ENCODE measurements at places on chromosomes 12 and 14.

GRCh38 chr14:85948153-85948552 lies 418.2 kb downstream of the FLRT2 start:
- no peak for DNase-seq

DNA sequence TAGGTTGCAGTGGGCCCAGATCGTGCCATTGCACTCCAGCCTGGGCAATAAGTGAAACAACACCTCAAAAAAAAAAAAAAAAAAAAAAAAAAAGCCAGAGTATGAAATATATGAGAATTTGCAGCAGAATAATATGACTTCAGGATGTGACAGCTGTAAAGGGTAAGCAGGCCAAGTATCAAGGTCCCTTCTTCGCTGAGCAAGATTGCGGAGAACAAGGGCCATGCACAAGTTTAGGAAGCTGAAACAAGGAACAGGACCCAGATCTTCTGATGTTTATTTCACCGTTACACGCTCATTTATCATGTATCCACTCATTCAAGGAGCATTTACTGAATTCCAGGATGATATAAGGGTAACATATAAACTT lies 659 bp upstream of the FOXJ2 start:
- DNase-seq, result no peak

GRCh38 chr14:59920378-59920683 lies 387 bp downstream of the LRRC9 start:
- no peak for DNase-seq

DNA sequence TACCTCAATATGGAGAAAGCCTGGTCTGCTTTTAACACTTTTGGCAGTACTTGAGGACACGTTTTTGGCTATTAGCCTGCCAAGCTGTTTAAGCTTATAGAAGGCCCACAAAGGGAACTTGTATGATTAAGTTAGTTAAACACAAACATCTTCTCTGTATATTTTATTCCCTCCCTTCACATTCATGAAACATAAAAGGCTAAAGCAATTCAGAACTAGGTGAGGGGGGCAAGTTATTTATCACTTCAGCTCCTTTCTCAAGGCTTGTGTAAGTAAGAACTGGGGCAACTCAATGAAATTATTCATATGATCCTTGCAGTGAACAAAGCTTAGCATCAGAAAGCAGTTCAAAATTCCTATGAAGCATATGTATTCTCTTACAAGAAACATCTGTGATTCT lies 7.5 kb downstream of the PRICKLE1 start:
- DNase-seq, result no peak

GRCh38 chr12:18145924-18146323 lies 55.9 kb upstream of the RERGL start:
- DNase-seq, result no peak

DNA sequence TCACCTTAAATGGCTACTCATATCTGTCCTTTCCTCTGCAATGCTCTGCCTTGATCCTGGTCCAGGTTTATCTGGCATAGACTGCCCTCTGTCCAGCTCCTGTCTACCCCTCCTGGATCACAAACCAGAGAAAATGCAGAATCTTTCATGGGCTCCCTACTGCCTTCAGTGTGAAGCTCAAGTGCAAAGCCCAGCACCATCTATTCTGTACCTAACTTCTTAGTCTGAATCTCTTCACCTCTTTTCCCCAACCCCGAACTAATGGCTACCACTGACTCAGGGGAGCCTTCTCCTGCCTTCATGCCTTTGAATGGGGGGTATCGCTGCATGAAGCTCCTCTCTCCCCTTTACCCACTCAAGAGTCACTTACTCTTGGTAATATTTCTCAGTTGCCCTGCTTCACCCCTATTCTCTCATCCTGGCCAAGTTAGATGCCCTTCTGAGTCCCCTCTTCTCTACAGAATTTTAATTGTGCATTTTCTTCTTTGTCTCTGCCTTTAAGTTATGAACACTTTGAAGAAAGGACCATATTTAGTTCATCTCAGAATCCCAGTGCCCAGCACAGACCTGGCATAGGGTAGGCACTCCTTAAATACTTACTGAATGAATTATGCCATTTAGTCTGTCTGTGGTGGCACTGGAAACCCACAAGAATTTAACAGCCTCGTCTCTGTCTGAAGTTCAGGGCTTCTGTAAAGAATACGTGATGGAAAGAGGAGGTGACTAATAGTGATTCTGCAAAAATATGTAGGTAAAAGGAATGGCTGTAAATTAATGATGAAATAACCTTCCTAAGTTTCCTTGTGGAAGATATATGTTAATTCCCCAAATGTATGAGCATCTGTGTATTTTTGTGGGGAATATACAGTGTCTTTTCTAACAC lies 191.3 kb upstream of the AMIGO2 start:
- DNase-seq, result peak; percentile 90

- DNase-seq, result no peak
Observed at GRCh38 chr12:13024531-13024916, 19.7 kb upstream of the FAM234B start.

DNA sequence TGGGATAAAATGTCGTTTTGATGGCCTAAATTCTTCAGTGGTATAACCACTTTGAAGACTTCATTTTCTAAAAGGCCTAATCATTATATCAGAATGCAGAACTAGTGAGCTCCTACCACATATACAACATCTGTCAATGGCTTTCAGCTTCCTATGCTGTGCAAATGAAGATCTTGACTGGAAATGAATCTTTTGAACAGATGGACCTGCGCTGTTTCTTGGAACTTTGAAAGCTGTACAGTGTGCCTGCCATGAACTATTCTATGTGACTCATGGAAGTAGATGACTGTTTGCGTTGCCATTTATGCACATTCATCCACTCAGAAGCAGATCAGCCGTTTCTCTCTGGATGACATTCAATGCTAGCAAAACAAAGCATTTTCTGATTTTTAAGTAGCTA lies 542.2 kb upstream of the USP15 start:
- no peak for DNase-seq

Measured in HT-29 (cell line).